Activated CD8-positive, alpha-beta memory T cell treated with anti-CD3 and anti-CD28 coated beads, Interleukin-2, amount 50 U/mL, for 4 hours (primary cell): ENCODE measurements at places on chromosomes 7 and 10.

- no peak for DNase-seq
These were observed 12.7 kb downstream of the LMTK2 start for GRCh38 chr7:98119256-98119918.

GRCh38 chr7:151015967-151016366 lies 8.3 kb downstream of the ATG9B start:
- no peak for DNase-seq

- no peak for DNase-seq
These were observed 155.7 kb upstream of the HGF start for GRCh38 chr7:81925530-81925929.

DNA sequence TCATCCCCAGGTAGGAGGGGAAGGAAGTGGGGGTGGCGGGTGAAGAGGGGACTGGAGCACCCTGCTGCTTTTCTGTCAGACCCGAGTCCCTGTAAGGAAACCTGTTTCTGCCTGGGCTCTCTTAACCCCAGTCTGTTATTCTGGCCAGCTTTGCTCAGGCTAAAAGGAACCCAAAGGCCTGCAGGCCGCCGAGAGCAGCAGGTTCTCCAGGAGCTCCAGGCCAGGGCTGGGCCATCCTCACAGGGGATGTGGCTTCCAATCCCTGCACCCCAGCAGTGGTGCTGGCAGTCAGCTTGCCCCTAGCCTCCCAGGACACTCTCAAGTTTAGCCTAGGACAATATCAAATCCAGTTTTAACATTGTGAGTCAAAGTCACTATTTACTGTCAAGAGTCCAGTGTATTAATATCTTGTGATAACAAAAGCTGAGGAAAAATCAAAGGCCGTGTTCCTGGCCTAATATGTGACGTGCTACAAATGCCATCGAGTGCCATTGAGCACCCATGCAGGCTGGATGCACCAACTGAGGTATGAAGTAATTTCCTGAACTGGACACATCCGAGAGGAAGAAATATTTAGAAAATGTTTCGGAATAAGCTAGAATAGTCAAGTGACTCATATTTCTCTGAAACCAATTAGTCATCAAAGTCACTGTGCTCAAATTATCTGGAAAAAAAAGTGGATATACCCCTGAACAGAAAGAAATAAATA lies 7.0 kb downstream of the PKD1L1 start:
- DNase-seq = no peak

DNA sequence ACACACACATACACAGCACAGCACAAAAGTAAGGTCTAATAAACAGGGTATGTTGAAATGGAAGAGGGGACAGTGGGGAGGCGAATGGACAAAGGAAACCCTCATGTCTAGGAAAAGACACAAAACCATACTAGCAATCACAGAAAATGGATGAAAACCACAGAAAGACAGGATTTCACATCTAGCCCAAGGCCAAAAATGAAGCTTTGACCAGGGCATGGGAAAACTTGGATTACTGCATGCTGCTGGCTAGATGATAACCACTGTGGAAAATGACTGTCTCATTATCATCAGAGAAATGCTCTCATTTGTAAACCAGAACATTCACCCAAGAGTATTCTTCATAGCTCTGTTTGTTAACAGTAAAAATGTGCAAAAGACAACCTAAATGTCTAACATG lies 88.2 kb downstream of the SFMBT2 start:
- no peak for DNase-seq
